Stimulated activated naive B cell treated with anti-CD40 and anti-IgM and Interleukin-4, amounts not matched to agents 10 μg/mL and 1 μg/mL and 100 μg/mL, for 72 hours (primary cell): ENCODE measurements at places on chromosomes 7 and 10.

GRCh38 chr10:76086761-76087639 is 655.6 kb downstream of the LRMDA start:
- no peak for DNase-seq

- DNase-seq = no peak
These were observed 73.7 kb upstream of the ODAD2 start for GRCh38 chr10:28072573-28072972.

GRCh38 chr10:116817178-116817577 is 32.1 kb upstream of the ENO4 start:
- DNase-seq = no peak

DNA sequence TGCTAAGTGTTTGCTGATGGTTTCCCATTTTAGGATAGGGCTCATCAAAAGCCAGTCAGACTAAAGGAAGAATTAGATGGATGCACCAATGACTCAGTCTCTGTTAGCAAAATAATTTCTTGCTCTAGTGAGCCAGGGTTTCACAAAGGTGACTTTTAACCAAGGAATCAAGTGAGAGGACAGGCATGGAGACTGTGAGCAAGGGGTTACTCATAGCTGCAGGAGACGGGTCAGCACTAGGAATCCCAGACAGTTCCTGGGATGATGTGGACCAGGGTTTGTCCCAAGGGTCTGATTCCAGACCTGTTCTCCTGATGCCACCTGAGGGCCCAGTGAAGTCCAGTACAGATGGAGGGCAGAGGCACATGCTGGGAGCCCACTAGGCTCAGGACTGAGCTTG is 138.1 kb downstream of the NOC3L start:
- no peak for DNase-seq

DNA sequence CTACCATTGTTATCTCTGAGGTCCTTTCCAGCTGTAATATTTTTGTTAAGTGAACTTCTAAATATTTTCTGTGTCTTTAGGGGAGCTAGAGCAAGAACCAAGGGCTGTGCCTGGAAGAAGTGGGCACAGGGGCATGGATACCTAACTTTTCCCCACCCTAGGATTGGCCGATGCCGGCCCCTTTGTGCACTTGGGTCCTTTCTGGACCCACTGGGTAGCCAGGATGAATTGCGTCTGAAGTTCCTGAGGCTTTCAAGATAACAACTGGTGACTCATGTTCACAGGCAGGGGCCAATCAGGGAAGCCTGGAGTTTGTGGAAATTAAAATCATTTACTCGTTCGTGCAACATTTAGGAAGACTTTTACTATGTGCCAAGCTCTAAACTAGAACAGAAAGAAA is 758 bp downstream of the DPCD start:
- DNase-seq = no peak

- DNase-seq = no peak
These were observed 1.5 kb downstream of the CYP3A7 start for GRCh38 chr7:99733448-99733847.

- DNase-seq = no peak
These were observed 21.1 kb downstream of the BNIP3 start for GRCh38 chr10:131960631-131961046.

GRCh38 chr10:59891349-59891748 is 15.0 kb downstream of the CCDC6 start:
- DNase-seq = no peak

GRCh38 chr10:80524190-80524909 is 13.4 kb upstream of the SH2D4B start:
- DNase-seq = no peak

GRCh38 chr10:128314686-128315085 is 188.5 kb upstream of the MKI67 start:
- DNase-seq = no peak

DNA sequence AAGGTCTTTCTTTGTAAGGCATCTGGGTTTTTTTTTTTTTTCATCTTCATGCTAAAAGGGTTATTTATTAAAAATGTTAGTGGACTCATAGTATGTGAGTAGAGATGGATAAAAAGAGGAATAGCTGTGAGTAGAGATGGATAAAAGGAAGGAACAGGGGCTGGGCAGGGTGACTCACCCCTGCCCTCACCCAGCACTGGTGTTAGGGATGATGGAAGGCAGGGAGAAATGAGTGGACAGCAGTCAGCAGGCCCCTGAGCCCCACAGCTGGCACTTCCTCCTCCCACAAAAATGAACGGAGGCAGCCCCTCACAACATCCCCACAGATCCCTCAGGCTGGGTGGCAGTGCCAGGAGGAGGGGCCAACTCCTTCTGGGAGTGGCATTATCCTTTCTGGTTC is 39.3 kb downstream of the ANTXRL start:
- DNase-seq = no peak

DNA sequence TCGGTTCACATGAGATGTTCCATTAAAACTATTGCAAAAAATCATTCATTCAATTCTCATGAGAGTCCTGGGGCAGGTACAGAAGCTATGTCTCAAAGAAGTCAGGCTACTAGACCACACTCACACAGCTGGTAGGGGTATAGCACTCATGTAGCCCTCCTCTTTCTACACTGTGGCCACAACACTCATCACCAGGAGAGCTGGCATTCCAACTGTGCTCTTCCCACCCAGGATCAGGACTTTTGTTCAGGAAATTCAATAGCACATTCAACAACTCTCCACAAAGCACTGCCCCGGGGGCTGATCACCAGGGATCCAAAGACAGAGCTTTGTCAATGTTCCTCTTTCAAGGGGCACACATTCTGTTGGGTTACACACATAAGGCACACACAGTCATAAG is 31.0 kb upstream of the C10orf90 start:
- no peak for DNase-seq

- no peak for DNase-seq
These were observed 9.0 kb upstream of the UCN3 start for GRCh38 chr10:5355594-5356301.

GRCh38 chr7:85320699-85321476 is 134.0 kb upstream of the SEMA3D start:
- DNase-seq = no peak
